ENCODE measurements at places on chromosomes 13 and 19.
A peak's percentile ranks its signal among the peaks of the same experiment; 100 is the strongest.

GRCh38 chr13:32941368-32941767 lies 74.9 kb upstream of the KL start:
- no peak for DNase-seq

DNA sequence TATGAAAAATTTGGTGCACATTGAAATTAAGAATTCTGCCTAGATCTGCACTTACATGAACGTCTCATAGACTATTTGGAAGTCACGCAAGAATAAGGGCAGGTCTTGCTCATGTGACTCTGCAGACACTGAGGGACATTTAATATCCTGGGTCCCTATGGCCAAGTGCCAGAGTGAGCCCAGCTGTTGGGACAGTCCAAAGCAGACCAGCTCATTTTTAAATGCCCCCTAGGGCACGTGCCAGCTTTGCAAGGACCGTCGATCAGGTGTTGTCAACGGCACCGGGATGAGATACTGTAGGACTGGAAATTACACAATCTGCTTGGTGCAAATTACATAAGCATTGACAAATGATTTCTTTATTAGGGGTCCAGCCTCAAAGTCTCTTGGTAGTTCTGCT lies 293.6 kb downstream of the TEX29 start:
- no peak for DNase-seq

DNA sequence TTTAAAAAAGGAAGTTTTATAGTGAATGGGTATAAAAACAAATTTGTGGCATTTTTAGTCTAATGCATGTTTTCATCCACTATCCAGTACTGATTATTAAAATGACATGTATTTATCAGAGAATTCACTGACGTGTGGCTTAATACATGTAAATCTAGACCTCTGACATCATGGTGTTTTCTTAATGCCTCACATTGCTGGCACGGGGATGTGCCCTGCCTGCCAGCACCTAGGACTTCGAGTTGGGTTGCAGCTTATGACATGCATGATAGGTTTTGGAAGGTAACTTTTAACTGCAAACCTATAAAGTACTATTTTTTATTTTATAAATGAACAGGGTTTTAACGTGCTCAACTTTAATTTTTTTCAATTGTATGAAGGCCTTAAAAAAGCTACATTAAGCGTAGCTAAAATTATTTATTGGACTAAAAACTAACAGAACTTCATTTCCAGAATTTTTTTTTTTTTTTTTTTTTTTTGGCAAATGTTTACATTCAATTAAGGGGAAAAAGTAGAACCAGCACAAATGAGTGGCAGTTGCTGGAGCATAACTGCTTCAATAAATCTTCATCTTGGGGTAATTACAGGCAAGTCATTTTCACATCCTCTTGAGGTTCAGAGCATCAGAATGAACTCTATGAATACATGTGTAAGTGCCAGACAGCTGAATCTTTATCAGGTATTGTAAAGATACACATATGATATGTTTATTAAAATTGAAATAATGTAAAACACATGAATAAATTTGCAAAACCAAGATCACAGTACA lies 16.3 kb downstream of the METTL21C start:
- DNase-seq, result no peak

- no peak for DNase-seq
Observed at GRCh38 chr13:34421347-34421719, 520.7 kb upstream of the NBEA start.

GRCh38 chr19:2048959-2049740 lies 1.9 kb downstream of the MKNK2 start:
- DNase-seq, result no peak

DNA sequence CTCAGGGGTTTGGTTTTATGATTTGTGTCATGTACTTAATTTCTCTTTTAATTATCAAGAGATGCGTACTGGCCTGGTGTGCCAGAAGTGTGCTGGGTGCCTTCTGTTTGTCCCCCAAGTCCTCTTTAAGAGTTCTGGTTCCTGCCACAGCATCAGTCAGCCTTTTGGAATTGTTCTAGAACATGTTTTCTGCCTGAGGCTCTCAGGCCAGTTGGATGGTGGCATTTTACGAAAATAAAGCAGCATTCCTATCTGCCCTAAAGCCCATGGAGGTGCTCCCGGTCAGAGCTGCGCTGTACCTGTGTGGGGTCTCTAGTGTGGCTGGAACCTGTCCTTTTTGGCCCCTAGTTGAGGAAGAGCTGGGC lies 54.1 kb downstream of the TSSK6 start:
- DNase-seq, result no peak

DNA sequence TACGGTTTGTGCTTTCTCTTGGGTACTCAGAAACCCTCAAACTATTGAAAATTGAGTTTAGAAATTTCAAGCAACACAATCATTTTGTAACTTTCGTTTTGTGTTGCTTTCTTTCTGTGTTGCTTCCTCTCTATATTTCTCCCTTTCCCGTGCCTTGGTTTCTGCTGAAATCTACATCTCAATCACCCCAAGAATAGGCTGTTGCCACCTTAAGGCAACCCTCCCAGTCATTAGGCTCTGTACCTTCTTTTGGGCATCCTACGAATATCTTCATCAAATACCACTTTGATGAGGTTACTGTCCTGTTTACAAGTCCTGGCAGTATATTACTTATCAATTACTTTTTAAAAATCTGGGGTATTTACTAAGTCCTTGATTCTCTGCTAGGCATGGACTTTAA lies 621.6 kb downstream of the GPC6 start:
- no peak for DNase-seq

- peak; percentile 82 for DNase-seq
Observed at GRCh38 chr19:30662211-30662861, 290.2 kb downstream of the ZNF536 start.

All from fibroblast of skin of back (primary cell).